ENCODE measurements at places on chromosomes 1 and 21.

DNA sequence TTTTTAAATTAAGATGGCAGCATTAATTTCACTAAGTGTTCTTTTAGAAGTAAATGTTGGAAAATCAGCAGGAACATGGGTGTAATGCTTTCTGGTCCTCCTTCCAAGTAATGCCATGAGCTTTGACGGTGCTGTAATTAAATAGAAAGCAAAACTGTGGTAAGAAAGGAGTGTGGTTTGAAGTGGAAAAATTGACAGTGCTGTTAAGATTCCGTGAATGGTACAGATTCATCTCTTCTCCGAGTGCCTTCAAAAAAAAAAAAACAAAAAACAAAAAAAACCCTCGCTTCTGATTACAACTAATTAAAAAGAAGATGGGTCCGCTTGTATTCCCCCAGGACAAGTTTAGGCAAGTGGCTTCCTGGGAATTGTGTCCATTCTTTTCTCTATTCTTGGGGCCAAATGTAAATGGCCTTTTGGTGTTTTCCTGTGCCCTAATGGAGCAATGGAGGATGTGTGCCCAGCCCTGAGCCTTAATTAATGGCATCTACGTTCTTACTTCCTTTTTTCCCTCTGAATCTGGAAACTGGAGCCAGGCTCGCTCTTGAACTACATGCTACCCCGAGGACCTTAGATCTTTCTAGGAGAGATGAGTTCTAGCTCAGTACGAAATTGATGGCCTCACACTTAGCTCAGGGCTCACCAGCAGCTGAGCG lies 5.1 kb downstream of the LMO4 start:
- DNase-seq: no peak

GRCh38 chr1:11806307-11806936 lies 431 bp downstream of the CLCN6 start:
- no peak for DNase-seq

DNA sequence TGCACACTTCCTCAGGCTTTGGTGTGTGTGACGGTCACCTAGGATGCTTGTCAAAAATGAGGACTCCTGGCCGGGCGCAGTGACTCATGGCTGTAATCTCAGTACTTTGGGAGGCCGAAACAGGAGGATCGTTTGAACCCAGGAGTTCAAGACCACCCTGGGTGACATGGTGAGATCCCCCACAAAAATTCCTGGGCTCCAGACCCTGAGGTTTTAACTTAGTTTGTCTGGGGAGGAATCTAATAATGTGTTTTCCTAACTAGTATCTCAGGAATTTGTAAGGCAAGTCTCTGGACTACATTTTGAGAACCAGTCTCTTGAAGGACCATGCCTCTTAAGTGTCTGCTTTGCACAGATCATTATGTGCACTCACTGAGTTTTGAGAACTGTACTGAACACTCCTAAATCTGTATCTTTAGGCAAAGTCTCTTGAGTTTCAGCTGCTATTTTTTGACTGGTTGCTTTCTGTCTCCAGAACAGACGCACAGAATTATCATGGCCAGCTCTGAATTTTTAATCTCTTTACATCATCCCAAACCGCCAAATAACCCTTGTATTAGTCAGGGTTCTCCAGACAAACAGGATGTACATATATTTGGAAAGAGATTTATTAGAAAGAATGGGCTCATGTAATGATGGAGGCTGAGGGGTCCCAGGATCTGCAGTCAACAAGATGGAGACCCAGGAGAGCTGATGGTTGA lies 45.5 kb upstream of the VANGL1 start:
- DNase-seq: no peak

GRCh38 chr1:227006226-227006796 lies 66.2 kb downstream of the COQ8A start:
- DNase-seq: no peak

DNA sequence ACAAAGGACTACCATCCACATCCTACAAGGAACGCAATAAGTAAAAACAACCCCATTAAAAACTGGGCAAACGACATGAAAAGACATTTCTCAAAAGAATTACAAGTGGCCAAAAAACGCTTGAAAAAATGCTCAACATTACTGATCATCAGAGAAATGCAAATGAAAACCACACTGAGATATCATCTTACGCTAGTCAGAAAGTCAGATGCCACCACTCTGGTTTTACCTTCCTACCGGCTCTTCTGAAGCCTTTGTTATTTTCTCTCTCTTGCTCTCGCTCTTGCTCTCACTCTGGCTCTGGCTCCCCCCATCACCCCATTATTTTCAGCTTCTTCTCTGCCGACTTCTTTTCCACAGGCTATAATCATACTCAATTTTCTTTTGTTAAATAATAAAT lies 38.8 kb downstream of the VPS45 start:
- DNase-seq: no peak

GRCh38 chr21:37700641-37701202 lies 215.5 kb downstream of the KCNJ6 start:
- DNase-seq: peak; percentile 30

DNA sequence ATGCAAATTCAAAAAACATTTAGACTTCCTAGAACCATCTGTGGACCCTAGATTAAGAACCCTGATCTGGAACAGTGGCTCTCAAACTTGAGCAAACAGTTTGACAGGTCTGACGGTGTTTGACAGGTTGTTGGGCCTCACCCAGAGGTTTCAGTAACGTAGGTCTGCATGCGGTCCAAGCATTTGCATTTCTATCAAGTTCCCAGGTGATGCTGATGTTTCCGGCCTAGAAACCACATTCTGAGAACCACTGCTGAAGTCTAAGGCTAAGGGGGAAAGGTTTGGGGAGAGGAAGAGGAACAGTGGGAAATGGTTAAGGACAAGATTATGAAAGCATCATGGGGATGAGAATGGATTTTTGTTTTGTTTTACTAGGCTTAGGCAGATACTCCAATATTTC lies 48.6 kb downstream of the MDM4 start:
- no peak for DNase-seq

DNA sequence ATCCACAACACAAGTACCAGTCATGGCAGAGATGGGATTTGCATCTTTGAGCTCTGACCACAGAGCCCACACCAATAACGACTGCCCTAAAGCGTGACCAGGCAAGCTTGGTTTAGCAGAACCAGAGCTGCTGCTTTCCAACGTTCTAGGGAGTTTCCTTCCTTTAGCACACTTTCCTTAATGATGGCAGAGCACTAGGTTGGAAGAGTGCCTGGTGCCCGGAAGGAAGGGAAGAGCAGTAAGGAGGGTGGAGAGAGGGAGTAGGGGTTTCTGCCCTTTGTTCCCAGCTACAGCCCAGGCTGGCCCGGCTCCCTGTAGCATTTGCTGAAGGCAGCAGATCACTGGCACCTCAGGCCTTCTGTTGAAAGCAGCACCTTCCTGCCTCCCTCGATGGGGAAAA lies 6.1 kb upstream of the EVA1C start:
- no peak for DNase-seq

DNA sequence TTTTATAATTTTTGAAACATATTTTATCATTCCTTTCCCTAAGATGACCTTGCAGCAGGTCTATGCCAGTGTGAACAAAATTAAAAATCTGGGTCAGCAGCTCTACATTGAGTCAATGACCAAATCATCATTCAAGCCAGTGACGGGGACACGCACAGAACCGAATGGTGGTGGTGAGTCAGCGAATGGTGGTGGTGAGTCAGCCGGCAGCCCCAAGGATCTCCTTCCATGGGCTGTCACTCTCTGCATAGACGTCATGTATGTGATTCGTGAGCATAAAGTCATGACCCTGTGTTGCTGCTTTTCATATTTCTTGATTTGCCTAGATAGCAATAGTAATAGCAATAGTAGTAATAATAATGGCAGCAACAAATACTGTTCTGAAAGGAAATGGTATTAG lies 26.3 kb downstream of the PER3 start:
- DNase-seq: no peak

DNA sequence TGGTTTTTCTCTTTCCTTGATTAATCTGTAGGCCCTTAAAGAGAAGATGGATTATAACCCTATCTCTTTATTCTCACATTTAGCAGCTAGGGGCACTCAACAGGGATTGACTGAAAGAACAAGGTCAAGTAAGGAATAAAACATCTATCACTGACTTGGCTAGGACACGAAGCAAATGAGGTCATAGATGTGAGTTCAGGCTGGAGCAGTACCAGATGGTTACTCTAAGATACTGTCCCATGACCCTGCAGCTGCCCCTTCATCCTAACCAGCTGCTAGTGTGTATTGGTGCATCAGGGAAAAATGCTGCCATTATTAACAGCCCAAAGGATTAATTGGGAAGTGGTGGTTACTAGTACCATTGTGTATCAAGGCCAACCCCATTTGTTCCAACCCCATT lies 221.9 kb downstream of the CTH start:
- no peak for DNase-seq

DNA sequence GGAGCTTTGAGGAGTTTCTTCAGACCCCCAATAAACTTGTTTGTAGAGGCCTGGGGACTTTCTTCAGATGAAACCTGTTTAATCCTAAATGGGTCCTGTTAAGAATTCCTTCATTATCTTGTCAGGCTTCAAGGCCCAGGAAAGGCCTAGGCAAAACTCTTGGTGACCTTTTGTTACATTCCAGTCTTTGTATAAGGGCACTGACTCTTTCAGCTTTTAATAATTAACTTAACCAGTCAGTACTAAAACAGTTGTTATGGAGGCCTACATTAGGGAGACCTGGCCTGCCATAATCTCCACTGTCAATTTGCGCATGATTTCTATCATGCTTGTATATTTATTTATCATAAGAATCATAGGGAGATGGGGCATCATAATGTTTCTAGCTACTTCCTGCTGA lies 110.2 kb downstream of the FCRL5 start:
- no peak for DNase-seq

- no peak for DNase-seq
Measured at GRCh38 chr1:66239834-66240233, 294.1 kb upstream of the SGIP1 start.

DNA sequence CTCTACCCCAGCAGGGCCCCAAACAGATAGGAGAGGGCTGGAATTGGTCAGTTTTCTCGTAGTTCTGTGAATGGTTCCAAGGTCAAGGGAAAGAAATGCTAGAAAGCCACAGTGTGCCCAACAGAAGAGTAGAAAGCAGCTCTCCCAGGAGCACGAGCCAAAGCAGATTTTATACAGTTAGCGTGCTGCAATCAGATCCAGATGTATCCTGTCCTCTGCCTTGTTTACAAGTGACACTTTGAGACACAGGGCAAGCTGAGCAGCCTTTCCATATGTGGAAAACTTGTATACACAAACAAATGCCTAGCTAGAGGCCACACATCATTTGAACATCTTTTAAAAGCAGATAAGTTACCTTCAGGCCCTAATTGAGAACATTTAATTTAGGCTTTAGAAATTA lies 6.5 kb downstream of the VAMP3 start:
- no peak for DNase-seq

DNA sequence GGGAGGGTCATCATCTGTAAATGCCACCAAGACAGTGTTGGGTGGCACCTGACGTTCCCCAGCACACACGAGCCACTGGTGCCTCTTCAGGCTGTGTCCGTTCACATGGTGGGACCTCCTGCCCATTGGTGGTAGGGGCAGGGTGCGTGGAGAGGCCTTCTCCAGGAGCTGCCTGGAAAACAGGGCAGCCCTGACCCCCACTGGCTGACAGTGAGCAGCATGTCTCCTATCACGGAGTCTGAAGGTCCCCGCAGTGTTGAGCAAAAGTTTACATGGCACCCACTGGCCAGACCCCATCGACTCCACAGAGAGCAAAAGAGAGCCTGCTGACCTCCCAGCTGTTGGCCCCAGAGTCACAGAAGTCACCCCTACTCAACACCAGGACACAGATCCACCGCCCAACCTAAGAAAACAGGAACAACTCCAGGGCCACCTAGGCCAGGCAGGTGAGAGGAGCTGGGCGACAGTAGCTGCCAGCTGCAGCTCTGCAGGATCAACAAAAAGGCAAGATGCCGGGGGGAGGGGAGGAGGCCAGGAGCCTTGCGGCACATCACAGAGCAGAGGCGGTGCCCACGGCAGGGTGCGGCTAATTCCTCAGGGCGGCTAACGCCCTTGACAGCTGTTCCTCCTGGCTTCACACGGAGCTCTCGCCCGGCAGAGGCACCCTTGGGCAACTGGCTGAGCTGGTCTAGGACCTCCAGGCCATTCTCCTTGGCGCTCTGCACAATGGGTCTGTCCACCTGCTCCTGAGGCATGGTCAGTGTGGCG lies 14.4 kb upstream of the IFI6 start:
- no peak for DNase-seq

- no peak for DNase-seq
Measured at GRCh38 chr21:35303085-35303484, 254.0 kb upstream of the RUNX1 start.

DNA sequence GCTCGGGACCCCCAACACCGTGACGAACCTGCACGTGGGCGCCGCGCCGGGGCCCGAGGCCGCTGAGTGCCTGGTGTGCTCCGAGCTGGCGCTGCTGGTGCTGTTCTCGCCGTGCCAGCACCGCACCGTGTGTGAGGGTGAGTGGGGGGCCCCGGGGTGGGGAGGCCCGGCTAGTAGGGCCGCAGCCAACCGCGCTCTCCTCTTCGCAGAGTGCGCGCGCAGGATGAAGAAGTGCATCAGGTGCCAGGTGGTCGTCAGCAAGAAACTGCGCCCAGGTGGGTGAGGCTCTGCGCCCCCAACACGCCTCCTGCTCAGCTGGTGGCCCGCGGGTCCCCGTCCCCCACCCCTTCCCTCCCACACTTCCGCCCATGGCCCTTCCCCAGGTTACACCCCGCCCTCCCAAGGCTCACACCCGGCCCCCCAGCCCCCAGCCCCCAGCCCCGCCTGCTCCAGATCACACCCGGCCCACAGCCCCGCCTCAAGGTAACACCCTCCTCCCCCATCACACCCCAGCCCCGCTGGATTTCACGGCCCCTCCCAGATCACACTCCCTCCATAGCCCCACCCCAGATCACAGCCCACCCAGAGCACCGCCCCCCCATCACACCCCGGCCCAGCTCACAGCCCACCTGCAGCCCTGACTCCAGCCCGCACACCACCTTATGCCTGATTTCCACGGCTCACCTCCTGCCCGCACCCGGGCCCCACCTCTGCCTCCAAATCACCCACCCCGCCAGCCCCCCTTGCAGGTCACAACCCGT lies 2.4 kb upstream of the MMP23B start:
- DNase-seq: no peak

- DNase-seq: no peak
Measured at GRCh38 chr21:35053356-35054096, 4.4 kb upstream of the RUNX1 start.

DNA sequence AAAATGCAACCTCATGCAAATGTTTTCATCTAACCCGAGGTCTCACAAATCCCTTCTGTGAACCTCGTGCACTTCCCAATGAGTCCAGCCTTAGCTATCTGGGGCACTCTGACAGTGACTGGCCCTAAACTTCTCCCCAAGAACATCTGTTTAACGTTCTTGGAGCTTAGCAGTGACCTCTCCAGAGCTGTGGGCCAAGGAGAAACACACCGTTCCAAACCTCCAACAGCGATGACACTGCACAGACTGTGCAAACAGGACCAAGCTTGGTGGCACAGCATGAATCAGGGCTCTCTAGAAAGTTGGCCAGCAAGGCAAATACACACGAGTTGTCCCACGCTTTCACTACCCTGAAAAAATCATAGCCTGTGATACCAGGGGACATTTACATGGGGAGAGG lies 15.8 kb downstream of the BEND5 start:
- no peak for DNase-seq
